ENCODE measurements at places on chromosomes 3 and 15.

GRCh38 chr3:188090620-188091309, 63.2 kb upstream of the LPP start:
- no peak for DNase-seq

DNA sequence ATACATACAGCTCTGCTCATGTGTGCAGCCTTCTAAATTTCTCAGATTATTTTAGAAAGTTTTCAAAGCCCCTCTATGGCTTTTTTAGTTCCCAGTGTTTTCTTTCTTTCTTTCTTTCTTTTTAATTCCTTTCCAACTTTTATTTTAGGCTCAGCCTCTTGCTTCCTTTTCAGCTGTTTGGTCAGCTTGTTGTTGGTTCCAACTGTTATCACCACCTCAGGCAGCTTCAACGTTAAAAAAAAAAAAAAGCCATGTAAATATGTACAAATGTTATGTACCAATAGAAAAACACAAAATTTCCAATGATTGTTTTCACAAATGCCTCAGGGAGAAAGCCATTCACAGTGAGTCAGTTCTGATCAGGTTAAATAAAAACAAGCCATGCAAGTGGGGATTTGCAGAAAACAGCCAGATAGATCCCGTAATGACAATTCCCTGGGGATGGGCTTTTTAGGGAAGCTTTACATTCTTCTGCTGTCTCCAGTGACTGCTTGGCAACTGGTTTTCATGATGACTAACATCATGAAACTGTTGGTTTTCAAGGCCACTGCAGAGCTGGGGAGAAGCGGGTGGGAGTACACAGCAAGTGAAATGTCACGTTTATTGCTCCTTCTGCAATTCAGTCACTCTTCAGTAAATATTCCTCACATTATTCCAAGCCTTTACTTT, 908.4 kb downstream of the EPHA3 start:
- DNase-seq: peak; percentile 94

DNA sequence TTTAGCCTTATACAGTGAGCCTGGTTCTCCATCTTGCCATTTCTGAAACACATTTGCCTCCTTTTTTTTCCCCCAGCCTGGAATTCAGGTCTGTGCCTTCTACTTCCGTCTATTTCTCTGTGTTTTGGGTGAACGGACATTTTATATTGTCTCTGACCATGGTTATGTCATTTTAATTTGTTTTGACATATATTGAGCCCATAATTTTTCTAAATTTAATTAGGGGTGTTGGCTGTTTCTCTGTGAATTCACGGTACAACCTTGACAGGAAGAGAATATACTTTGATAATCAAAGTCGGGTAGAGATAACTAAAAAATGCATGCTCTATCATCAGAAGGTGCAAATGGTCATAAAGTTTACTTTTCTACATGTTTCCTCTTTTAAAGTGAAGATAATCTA, 361.4 kb downstream of the VGLL3 start:
- no peak for DNase-seq

GRCh38 chr15:101523560-101523940, 34.0 kb upstream of the PCSK6 start:
- no peak for DNase-seq

GRCh38 chr3:177343122-177343625, 145.9 kb upstream of the TBL1XR1 start:
- DNase-seq: no peak

GRCh38 chr15:64926661-64927060, 15.0 kb downstream of the ANKDD1A start:
- no peak for DNase-seq

DNA sequence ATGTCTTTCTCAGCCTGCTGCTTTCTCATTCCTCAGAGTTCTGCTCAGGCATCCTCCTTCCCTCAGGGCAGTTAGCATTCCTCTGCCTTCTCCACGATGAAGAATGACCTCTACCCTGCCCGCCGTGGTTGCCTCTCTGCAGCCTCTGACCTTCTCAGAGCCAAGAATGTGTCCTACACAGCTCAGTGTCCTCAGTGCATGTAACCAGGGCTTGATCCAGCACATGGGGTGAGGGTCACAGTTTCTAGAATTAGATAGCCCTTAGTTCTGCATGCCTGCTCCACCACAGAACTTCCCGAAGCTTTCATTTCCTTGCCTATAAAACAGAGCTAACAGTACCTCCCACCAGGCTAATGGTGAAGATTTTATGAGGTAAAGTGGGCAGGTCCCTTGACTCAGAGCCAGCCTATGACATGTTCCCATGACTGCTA, 182.1 kb downstream of the CLSTN2 start:
- DNase-seq: no peak

DNA sequence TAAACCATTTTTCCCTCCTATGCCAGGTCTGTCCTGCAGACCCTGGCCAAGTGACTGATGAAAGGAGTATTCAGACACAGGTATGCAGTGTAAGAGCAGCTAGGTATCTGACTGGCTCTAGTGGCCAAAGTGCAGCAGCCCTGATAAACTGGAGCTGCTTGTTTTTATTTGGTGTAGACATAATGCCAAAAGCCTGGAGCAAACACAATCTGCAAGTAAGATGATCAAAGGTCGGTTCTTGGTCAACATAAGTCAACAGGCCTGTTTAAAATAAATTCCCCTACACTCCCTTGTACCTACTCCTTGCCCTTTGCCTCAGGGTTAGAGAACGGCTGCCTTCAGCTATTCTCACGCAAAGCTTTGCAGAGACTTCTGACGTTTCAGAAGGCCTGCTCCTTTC, 1003.1 kb downstream of the ZPLD1 start:
- no peak for DNase-seq

- no peak for DNase-seq
Observed at GRCh38 chr15:42064271-42064670, 30.1 kb downstream of the PLA2G4D start.

- no peak for DNase-seq
Observed at GRCh38 chr3:24155276-24155675, 210.2 kb downstream of the NR1D2 start.

- no peak for DNase-seq
Observed at GRCh38 chr3:119469418-119470189, 841 bp downstream of the POGLUT1 start.

DNA sequence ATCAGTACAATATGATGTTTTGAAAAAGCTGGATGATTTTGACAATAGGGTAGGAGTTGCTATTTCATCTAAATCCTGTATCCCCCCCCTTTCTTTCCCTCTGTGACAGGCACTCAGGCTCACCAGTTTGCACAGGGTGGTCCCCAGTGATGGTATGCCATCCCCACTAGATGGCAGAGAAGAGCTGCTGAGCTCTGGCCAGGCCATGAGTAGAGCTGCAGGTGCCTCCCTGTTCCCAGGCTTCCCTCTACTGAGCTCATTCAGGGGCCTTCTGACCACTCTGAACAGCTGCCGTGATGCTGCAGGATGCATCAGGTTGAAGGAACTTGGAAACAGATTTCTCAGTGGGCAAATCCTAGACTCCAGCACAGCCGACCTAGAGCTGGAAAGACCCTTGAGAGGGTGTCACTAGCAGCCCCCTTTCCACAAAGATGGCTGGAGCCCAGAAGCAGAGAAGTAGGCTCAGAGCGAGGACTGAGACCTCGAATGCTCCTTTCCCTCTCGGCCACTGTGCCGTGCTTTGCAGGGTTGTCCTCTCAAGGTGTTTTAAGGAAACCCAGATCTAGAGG, 45.1 kb downstream of the EFCAB12 start:
- DNase-seq: peak; percentile 43
